ENCODE measurements at places on chromosomes 1 and 21. TPM values are rescaled to one million over a fixed set of nuclear protein-coding genes. Genes with fewer than 3 reads are reported as not detected.

The SYT2 gene
- total RNA-seq = 7.1 TPM

The TCHHL1 gene
- total RNA-seq = not detected

- no peak overlapping the region for H3K27ac ChIP-seq
- H3K27me3 ChIP-seq = no peaks in the 10 kb centered on the region
Measured at GRCh38 chr1:46673749-46674182, 2.1 kb downstream of the TEX38 start.

The CD1B gene
- not detected for total RNA-seq

GRCh38 chr1:155022927-155023236, 10.7 kb downstream of the DCST2 start:
- H3K4me3 ChIP-seq = no peak overlapping the region
- no peak overlapping the region for H3K27ac ChIP-seq
- no peaks in the 10 kb centered on the region for H3K27me3 ChIP-seq

DNA sequence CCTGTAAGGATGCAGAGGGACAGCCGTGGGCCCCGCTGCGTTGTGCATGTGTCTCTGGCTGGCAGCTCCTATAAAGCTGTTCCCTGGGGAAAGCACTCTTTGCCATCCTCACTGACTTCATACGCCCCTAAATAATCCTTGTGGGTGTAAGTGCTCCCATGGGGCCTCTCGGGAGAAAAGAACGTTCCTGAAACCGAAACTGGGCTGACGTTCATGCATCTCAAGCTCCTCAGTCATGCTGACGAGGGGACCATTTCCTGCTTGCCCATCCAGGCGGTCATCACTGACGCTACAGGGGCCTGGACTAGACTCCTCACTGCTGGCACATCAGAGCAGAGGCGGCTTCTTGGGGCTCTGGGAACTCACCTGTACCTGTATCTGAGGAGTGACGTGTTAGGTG, 73.1 kb upstream of the USP24 start:
- no peaks in the 10 kb centered on the region for H3K36me3 ChIP-seq
- H3K27ac ChIP-seq = no peak overlapping the region
- H3K4me3 ChIP-seq = no peak overlapping the region
- H3K27me3 ChIP-seq = no peaks in the 10 kb centered on the region

GRCh38 chr1:30253807-30254440, 469.5 kb downstream of the MATN1 start:
- H3K4me3 ChIP-seq = no peak overlapping the region
- no peak overlapping the region for H3K27ac ChIP-seq
- peaks cover 4% of the 10 kb centered on the region for H3K27me3 ChIP-seq
- no peak for DNase-seq
- H3K36me3 ChIP-seq = no peaks in the 10 kb centered on the region
- no peaks in the 10 kb centered on the region for H3K4me1 ChIP-seq
